ENCODE measurements at places on chromosomes 11 and 22.
A peak's percentile ranks its signal among the peaks of the same experiment; 100 is the strongest.

GRCh38 chr22:30074994-30075393 is 5.3 kb upstream of the HORMAD2 start:
- DNase-seq: no peak

GRCh38 chr22:43110927-43111623 is 525 bp downstream of the BIK start:
- peak; percentile 8 for DNase-seq

- DNase-seq: peak; percentile 87
Measured at GRCh38 chr11:65817835-65818680, 15.7 kb upstream of the SNX32 start.

- no peak for DNase-seq
Measured at GRCh38 chr11:134760299-134760698, 348.3 kb upstream of the B3GAT1 start.

DNA sequence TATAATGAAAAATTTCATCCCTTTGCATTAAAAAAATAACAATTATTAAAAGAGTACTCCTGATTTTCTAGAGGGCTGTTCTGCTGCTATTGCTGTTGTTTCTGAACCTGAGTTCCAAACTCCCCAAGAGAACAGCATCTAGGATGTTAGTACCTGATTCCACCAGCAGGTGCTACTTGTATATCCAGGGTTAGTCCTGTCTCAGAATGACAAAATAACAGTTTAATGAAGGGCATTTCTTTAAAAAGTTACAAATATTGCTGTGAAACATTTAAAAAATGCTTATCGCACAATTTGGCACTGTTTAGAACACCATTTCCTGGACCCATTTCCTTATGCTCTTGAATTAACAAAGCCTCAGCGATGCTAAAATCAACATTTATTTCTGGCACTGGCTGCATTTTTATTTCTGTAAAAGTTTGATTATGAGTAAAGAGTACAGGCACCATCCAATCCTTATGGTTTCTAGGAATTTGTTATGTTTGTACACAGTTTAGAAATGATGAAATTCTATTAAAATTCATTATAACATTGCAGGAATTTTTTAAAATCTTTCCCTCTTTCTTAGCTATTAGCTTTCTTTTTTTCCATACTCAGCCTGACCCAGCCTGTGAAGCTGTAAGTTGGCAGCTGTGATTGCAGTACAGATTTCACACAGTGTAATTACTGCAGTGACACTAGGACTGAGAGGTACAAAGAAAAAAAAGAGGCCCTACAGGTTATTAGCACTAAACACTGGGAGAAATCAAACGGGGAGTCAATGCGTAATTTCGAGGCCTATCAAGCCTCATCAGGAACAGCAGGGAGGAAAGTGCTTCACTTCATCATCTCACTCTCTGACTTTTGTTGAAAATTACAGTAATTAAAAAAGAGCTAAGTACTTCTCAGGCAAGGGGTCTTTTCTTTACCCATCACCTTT is 208.8 kb downstream of the DCDC1 start:
- DNase-seq: no peak

DNA sequence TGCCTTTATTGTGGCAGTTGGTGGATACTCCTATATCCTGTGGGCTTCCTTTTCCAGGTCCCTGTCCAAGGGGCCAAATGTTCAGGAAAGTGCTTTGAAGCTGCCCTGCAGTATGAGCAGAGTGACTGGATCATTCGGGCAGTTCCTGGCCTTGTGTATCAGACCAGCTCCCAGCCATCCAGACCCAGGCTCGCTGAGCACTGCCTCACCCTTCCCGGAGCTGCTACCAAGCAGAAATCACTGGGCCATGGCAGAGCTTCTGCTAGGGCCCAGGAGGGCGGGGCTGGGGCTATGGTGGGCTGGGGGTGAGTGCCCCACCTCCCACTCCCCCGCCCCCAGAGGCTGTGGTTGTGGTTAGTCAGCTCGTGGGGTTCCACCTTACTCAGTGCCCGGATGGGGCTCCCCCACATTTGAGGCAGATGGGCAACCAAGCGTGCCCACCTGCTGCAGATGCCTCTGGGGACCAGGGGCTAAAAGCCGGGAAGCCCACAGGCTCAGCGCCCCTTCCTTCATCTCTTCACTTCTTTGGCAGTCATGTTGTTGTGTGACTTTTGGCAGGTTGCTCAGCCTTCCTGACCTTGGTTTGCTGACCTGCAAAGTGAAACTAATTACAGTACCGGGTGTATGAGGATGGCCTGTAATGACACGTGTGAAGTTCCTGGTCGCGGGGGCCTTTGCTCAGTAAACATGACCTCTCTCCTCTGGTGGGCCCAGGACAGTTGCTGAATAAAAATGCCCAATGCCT is 2.1 kb upstream of the LRRC32 start:
- DNase-seq: peak; percentile 26

All from activated T-cell treated with anti-CD3 and anti-CD28 coated beads for 24 hours (primary cell).